Left renal pelvis (tissue), 4 donors: ENCODE measurements at places on chromosomes 2 and 18. TPM values are rescaled to one million over a fixed set of nuclear protein-coding genes. Genes with fewer than 3 reads are reported as not detected.

PCARE gene
- 0.41 TPM for polyA plus RNA-seq

RAMP1 gene
- polyA plus RNA-seq: 3.2 TPM

DOCK10 gene
- polyA plus RNA-seq: 10.0 TPM

DNA sequence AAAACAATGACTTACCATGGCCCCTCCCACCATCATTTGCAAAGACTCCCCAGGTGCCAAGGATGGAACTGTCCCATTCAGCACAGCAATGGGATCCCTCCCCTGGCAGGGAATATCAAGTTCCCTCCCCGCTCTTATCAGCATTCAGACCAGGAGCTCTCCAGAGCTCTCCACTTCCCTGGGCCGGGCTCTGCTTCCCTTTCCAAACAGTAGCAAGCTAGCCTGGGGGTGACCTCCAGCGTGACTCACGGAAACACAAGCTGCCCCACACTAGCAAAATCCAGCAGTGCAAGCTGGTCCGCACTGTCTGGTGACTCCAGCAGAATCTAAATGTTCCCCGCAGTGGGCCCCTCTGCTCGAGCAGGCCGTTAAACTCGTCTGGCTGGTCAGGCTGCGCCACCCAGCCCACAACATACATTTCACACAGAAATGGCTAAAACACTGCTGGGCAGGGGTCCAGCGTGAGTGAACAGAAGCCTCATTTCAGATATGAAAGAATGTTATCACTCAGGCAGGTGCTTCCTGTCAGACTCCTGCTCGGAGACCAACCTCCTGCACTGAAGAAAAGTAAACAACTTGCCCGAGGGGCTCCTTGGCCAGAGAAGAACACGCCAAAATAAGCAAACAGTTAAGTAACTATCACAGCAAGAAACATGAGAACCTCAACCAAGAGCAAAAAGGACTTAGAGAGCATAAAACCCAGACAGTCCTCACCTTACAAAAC lies 33.9 kb downstream of the STAT1 start:
- DNase-seq: peak; percentile 75

DNA sequence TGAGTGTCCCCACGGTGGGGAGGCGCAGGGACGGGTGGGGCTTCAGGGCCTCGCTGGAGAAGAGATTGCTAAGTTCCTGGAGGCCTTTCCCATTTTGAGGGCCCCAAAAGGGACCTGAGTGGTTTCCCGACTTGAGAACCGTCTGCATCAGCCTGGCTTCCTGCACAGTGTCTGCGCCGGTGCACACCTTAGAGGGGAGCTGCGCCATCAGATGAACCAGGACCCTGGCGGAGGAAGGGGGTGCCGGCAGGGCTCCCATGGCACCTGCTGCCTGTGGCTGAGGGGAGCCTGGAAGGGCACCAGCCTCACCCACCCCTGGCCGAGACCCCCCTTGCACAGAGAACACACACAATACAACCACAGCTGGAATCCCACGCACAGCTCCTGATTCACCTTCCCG lies 465.1 kb upstream of the MYT1L start:
- no peak for DNase-seq

GRCh38 chr2:18896125-18896764 lies 306.9 kb upstream of the NT5C1B start:
- no peak for DNase-seq

- DNase-seq: no peak
Measured at GRCh38 chr2:238886453-238887094, 38.7 kb downstream of the TWIST2 start.

GRCh38 chr2:186460465-186460864 lies 25.6 kb upstream of the ZC3H15 start:
- no peak for DNase-seq

- no peak for DNase-seq
Measured at GRCh38 chr18:35049111-35050027, 8.2 kb downstream of the MAPRE2 start.

- DNase-seq: no peak
Measured at GRCh38 chr2:79393107-79393685, 119.7 kb upstream of the CTNNA2 start.

GRCh38 chr2:232444409-232445148 lies 11.4 kb upstream of the ALPI start:
- DNase-seq: no peak

DNA sequence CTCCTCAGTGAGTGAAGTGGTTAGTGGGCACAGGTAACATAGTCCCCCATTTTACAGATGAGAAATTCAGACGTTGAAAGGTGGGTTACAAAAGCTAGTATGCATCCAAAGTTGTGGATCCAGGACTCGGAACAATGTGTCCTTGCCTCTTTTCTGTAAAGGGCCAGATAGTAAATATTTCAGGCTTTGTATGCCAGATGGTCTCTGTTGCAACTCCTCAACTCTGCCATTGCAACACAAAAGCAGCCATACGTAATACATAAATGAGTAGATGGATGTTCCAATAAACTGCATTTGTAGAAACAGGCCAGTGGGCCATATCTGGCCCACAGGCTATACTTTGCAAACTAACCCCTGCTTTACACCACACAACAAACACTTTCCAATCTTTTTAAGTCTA lies 166.6 kb upstream of the PKDCC start:
- no peak for DNase-seq

DNA sequence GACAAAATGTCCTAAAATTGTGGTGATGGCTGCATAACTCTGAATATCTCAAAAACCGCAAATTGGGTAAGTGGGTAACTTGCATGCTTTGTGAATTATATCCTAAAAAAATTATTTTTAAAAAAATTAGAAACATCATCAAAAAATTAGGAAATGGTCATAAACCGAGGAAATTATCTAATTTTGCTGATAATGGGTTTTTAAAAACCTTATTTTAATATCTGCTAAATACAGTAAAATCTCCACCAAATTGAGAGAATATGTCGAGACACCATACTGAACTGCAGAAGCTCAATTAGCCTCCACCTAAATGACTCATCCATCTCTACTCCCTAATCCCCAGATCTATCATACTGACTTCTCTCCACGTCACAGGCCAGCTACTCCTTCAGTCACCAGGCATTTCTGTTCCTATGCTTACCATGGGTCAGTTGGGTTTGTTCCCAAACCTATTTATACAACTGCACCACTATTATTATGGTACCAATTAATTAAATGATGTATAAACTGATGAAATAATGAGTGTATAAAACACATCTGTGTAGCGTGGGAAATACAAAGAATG lies 36.1 kb downstream of the SPIRE1 start:
- no peak for DNase-seq

- DNase-seq: no peak
Measured at GRCh38 chr18:23614413-23614812, 28.1 kb upstream of the NPC1 start.

DNA sequence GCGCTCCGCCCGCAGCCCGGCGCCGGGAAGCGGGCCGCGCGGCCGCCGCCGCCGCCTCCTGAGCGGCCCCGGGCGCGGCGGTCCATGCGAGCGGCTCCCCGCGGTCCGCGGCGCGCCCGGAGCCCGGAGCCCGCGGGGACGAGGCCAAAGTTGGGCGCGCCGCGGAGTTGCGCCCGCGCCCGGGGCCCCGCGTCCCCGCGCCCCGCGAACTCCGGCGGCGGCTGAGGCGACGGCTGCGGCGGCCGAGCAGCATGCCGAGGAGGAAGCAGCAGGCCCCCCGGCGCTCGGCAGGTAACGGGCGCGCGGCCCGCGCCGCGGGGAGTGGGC lies 992 bp downstream of the TSHZ1 start:
- no peak for DNase-seq

- DNase-seq: no peak
Measured at GRCh38 chr2:60735496-60736250, 20.4 kb upstream of the PAPOLG start.

GRCh38 chr2:69308338-69308737 lies 78.7 kb downstream of the GFPT1 start:
- DNase-seq: no peak

- DNase-seq: no peak
Measured at GRCh38 chr2:144702051-144702450, 182.1 kb upstream of the ZEB2 start.
